CD8-positive, alpha-beta memory T cell (primary cell): ENCODE measurements at places on chromosomes 5 and 9.

DNA sequence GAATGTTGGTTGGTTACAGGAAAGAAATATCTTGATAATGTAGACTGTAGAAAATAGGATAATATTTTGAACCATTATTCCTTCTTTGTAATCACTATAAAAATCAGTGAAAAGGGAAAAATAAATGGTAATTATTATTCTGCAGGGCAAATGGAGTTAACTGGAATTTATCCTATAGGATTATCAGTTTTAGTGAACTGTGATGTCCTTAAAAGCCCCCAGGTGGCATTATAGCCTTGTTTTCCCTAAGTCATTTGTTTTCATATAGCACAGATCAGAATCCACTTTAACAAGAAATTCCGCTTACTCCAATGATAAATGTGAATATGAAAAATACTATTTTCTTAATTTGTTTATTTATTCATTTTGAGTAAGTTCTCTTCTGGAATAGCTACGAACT is 26.2 kb upstream of the WDR41 start:
- no peak for DNase-seq
- no peaks in the 10 kb centered on the region for H3K4me1 ChIP-seq
- H3K27me3 ChIP-seq, result no peaks in the 10 kb centered on the region
- H3K27ac ChIP-seq, result no peak overlapping the region
- no peak overlapping the region for H3K4me3 ChIP-seq

DNA sequence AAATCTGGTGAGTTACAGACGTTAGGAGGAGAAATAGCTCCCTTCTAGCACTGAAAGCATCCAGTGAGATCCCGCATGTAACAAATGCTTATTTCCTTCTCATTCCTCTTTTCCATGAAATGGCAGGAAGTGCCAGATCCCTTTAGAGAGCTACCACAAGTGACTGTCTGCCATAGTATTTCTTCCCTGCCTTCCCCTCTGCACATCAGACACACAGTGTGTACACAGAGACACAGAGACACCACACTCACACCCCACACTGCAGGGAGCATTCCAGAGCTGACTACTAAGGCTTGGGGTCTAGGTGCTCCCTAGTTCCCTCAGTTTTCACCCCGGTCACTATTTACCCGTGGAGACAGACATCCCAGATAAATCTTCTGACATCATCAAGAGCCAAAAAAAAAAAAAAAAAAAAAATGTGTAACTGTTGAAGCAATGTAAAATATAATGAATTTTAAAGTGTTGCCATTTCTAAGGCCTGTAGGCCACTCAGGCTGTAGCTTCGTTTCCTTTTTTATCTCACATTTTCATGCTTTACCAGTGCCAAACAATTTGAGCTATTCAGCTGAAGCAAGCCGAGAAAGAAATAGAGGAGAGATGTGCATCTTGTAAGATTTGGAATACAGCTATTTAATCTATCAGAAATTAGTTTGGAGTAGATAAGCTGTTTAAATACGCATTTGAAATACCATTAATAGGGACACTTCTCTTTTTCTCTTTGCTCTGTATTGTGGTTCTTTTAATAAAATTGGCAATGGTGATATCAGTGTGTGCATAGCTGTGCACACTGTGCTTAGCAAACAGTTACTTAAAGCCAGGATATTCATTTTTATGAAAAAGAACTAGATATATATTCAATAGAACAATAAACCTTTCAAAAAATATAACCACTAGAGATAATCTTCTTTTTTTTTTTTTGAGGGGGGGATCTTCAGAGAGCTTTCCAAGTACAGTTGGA is 405.5 kb downstream of the PDE4D start:
- no peak for DNase-seq
- H3K27me3 ChIP-seq, result no peaks in the 10 kb centered on the region
- H3K36me3 ChIP-seq, result no peaks in the 10 kb centered on the region
- H3K27ac ChIP-seq, result no peak overlapping the region

GRCh38 chr5:57034201-57034916 is 82.4 kb upstream of the MIER3 start:
- H3K36me3 ChIP-seq, result no peaks in the 10 kb centered on the region
- no peak overlapping the region for H3K27ac ChIP-seq
- H3K4me3 ChIP-seq, result no peak overlapping the region
- no peak for DNase-seq
- H3K27me3 ChIP-seq, result no peaks in the 10 kb centered on the region

DNA sequence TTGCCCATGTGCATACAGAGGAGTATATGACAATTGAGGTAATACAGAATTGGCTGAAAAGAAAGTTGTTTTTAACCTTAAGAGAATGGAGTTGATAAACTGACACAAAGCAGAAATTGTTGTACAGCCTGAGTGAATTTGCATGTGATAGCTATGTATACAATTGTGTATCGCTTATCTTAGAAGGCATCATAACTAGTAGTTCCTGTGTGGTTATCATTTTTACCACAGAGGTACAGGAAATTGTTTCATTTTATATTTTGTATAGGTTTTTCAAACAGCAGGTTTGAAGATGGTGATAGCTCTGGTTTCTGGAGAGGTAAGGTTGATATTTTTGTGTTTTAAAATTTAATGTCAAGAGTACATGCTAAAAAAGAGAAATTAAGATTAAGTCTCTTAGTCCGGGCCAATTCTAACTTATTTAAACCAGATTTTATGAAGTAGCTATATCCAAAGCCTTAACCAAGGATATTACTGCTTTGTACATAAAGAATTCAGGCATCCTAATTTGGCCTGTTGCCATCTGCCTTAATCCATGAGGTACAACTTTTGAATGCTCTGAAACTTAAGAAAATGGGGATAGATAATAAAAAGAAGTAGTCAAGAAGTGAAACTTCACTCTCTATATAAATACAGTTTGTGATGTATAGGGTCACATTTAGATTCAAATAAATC is 26.0 kb downstream of the DDX4 start:
- H3K4me1 ChIP-seq, result peaks cover 14% of the 10 kb centered on the region
- no peaks in the 10 kb centered on the region for H3K36me3 ChIP-seq
- H3K27ac ChIP-seq, result no peak overlapping the region
- H3K4me3 ChIP-seq, result no peak overlapping the region

DNA sequence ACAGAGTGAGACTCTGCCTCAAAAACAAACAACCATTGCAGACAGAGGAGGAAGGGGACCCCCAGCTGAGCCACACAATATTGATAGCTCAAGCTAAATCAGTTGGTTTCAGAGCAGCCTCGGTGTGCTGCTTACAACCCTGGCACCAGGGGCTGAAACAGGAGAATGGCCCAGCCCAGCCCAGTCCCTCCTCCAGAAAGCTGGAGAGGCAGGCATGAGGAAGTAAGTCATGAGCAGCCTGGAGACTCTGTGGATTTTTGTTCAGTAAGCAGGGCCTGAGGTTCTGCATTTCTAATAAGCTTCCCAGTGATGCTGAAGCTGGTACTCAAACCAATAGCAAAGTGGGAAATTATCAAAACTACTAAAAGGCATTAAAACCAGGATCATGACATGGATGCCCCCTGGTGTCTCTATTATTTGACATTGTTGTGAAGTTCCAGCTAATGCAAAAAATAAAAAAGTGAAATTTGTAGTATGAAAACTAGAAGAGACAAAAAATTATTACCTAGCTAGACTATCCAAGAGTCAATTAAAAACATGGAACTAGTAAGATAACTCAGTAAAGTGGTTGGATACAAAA is 14.2 kb downstream of the PRRT1B start:
- H3K4me1 ChIP-seq, result no peaks in the 10 kb centered on the region
- H3K27ac ChIP-seq, result no peak overlapping the region
- DNase-seq, result no peak
- H3K4me3 ChIP-seq, result no peak overlapping the region
- H3K36me3 ChIP-seq, result no peaks in the 10 kb centered on the region
- H3K27me3 ChIP-seq, result peaks cover 5% of the 10 kb centered on the region

DNA sequence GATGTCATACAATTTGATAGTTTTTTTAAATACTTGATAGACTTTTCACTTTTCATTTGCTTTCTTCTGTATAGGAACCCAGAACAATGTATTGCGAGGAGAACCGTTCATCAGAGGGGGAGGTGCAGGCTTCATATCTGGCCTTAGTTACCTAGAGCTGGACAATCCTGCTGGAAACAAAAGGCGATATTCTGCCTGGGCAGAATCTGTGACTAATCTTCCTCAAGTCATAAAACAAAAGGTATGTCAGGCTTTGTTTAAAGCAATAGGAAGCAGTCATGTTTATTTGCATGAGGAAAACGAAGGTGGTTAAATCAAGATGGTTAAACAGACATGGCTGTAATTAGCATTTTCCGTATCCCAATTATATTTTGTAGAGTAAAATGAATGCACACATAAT is 46.0 kb downstream of the C7 start:
- H3K4me1 ChIP-seq, result no peaks in the 10 kb centered on the region
- H3K36me3 ChIP-seq, result no peaks in the 10 kb centered on the region
- DNase-seq, result no peak
- H3K4me3 ChIP-seq, result no peak overlapping the region

- no peaks in the 10 kb centered on the region for H3K4me1 ChIP-seq
- H3K36me3 ChIP-seq, result no peaks in the 10 kb centered on the region
- H3K27me3 ChIP-seq, result no peaks in the 10 kb centered on the region
- H3K27ac ChIP-seq, result no peak overlapping the region
Measured at GRCh38 chr5:40073927-40074326, 605.8 kb upstream of the PTGER4 start.

GRCh38 chr9:36820392-36820861 is 213.6 kb downstream of the PAX5 start:
- no peak overlapping the region for H3K27ac ChIP-seq
- peaks cover 4% of the 10 kb centered on the region for H3K27me3 ChIP-seq
- H3K4me1 ChIP-seq, result no peaks in the 10 kb centered on the region

- H3K27me3 ChIP-seq, result no peaks in the 10 kb centered on the region
- H3K27ac ChIP-seq, result no peak overlapping the region
- no peaks in the 10 kb centered on the region for H3K4me1 ChIP-seq
- no peak overlapping the region for H3K4me3 ChIP-seq
- H3K36me3 ChIP-seq, result no peaks in the 10 kb centered on the region
Measured at GRCh38 chr9:119736491-119737454, 367.5 kb upstream of the BRINP1 start.

DNA sequence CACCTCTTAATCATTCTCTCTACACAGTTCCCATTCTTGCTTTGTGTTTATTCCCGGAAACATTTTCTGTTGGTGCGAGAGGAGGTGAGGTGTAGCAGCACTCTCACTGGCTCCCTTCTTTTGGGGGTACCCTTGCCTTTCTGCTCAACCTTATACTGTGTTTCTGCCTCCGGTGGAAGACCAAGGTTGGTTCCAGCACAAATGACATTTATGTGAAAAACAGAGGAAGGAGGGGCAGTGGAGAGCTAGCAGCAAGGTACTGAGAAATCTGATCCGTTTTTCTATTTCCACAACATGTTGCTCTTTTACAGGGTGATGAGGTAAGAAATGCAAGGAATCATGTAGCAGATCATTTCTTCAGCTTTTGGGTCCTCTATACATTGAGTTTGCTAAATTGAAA is 648.0 kb upstream of the DMAC1 start:
- no peak overlapping the region for H3K27ac ChIP-seq
- no peak overlapping the region for H3K4me3 ChIP-seq
- no peaks in the 10 kb centered on the region for H3K36me3 ChIP-seq
- no peaks in the 10 kb centered on the region for H3K4me1 ChIP-seq

- DNase-seq, result no peak
- H3K27me3 ChIP-seq, result no peaks in the 10 kb centered on the region
- H3K4me3 ChIP-seq, result no peak overlapping the region
- no peak overlapping the region for H3K27ac ChIP-seq
Measured at GRCh38 chr5:52177193-52177592, 610.5 kb upstream of the ITGA1 start.

- no peaks in the 10 kb centered on the region for H3K27me3 ChIP-seq
- no peak overlapping the region for H3K4me3 ChIP-seq
- DNase-seq, result no peak
- no peaks in the 10 kb centered on the region for H3K4me1 ChIP-seq
- no peak overlapping the region for H3K27ac ChIP-seq
- H3K36me3 ChIP-seq, result no peaks in the 10 kb centered on the region
Measured at GRCh38 chr9:68690088-68690487, 15.0 kb upstream of the PIP5K1B start.

- no peaks in the 10 kb centered on the region for H3K36me3 ChIP-seq
- H3K4me3 ChIP-seq, result peak overlapping the region; percentile 82
- no peak for DNase-seq
- H3K4me1 ChIP-seq, result peaks cover 19% of the 10 kb centered on the region
- no peaks in the 10 kb centered on the region for H3K27me3 ChIP-seq
Measured at GRCh38 chr5:60700416-60700757, 421 bp upstream of the DEPDC1B start.

GRCh38 chr9:86629530-86629929 is 275.3 kb upstream of the TUT7 start:
- no peaks in the 10 kb centered on the region for H3K27me3 ChIP-seq
- H3K4me3 ChIP-seq, result no peak overlapping the region
- no peak for DNase-seq
- no peaks in the 10 kb centered on the region for H3K4me1 ChIP-seq

GRCh38 chr5:108484035-108484434 is 102.1 kb upstream of the FBXL17 start:
- no peak for DNase-seq
- H3K27ac ChIP-seq, result no peak overlapping the region
- no peaks in the 10 kb centered on the region for H3K36me3 ChIP-seq

DNA sequence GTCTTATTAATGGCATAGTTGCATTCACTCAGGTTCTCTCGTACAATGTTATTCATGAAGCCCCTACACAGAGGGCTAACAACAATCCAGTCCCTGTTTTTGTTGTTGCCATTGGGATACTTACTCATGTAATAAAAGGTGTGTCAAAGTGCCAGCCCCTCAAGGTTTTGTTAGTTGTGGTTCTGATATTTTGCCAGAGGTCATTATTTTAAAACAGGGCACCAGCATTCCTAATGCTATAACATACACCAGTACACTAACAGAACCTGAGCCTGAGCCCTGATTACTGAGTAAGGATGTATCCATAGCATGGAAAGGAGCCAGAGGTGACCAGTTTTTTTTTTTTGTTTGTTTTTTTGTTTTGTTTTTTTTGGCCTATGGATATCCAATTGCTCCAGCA is 50.2 kb downstream of the SMC2 start:
- no peak for DNase-seq
- no peaks in the 10 kb centered on the region for H3K4me1 ChIP-seq
- H3K27ac ChIP-seq, result no peak overlapping the region
- no peak overlapping the region for H3K4me3 ChIP-seq
- H3K36me3 ChIP-seq, result no peaks in the 10 kb centered on the region
- no peaks in the 10 kb centered on the region for H3K27me3 ChIP-seq

- H3K4me3 ChIP-seq, result no peak overlapping the region
- H3K4me1 ChIP-seq, result no peaks in the 10 kb centered on the region
- no peak for DNase-seq
- no peak overlapping the region for H3K27ac ChIP-seq
Measured at GRCh38 chr5:36389245-36389644, 87.5 kb upstream of the RANBP3L start.

DNA sequence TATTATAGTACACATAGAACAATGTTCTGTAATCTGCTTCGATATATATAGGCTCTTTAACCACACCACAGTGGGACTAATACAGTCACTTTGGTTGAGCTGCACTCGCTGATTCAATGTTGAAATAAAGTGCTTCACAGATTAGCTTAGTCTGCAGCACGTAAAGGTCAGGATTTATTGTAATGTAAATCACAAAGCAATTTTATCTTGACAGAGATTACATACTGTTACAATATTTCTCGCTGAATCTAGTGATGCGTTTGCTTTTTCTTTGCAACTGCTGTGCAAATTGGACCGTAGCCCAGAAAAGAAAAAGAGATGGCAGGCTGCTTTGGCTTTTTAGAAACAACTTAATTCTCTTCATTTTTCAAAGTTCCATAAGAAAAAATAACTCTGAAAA is 52.9 kb downstream of the CETN3 start:
- H3K27ac ChIP-seq, result no peak overlapping the region
- no peak overlapping the region for H3K4me3 ChIP-seq
- no peaks in the 10 kb centered on the region for H3K27me3 ChIP-seq
- H3K4me1 ChIP-seq, result no peaks in the 10 kb centered on the region
- H3K36me3 ChIP-seq, result no peaks in the 10 kb centered on the region
- no peak for DNase-seq
